Stomach (tissue), 19 donors: ENCODE measurements at places on chromosomes 12 and 14. TPM values are rescaled to one million over a fixed set of nuclear protein-coding genes. Genes with fewer than 3 reads are reported as not detected.

Gene MMP17
- polyA plus RNA-seq, result 2.7 TPM

Gene AICDA
- polyA plus RNA-seq, result not detected

DNA sequence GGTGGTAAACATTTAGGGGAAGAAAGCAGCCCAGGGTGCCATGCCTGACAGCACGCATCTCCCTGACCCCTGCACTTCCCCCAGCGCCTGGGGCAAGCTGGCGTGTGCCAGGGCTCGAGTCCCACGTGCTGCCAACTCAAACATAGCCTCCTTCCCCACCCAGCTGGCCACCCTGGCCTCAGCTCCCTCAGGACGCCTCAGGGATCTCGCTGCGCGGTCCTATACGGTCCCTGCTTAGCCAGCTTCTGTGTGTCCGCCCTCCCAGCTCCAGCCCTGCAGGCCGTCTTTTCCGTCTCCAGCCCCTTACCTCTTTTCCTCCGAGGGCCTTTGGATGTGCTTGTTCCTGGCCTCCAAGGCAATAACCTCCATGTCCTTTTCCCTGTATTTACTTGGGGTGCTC is 71.0 kb downstream of the TESC start:
- DNase-seq, result peak; percentile 40

DNA sequence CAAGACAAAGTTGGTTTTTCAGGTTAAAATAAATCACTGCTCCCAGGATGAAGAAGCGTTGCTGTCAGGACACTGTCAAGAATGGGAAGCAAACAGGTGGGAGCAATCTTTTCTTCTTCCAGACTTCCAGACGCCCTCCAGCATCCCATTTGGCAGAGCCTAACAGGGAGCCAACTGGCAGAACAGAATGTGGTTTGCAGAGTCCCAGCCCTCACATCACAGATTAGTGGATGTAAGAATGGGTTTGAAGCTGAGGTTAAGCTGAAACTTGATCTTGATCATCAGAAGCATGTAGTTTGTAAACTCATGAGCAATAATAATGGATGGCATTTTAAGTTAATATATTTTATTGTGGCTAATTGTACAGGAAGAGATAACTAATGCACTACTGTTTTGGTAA is 636.4 kb downstream of the SLC6A15 start:
- DNase-seq, result no peak

DNA sequence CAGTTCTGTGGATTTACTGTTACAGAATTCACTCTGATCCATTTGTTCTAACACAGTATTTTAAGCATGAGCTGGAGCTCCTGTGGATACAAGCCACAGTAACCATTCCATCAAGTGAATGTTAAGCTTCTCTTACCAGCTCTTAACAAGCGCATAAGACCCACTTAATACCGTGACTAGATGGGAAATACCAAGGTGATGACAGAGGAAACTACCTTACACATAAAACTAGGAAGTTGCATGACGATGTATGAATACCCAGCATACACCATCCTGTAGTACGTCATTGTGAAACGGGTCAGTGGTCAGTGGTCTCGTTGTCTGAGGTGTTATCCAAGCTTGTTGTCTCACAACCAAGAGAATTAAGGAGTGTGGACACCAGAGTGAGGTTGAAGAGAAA is 2.0 kb upstream of the GALC start:
- no peak for DNase-seq

GRCh38 chr14:54783660-54784015 is 119.0 kb downstream of the GCH1 start:
- DNase-seq, result no peak

DNA sequence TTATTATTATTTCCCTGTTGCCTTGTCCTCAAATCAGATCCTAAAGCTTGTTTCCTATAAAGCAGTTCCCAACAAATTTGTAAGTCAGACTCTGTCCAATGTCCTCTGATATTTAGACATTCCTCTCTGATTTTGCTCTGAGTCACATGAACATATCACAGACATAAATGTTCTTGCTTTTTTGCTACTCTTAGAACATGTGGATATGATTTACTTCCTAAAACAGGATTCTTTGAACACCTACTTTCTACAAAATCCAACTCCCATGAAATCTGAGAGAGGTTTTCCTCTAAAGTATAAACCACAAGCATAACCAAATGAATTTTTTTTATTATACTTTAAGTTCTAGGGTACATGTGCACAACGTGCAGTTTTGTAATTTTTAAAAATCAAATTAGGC is 181.3 kb upstream of the SLC38A2 start:
- DNase-seq, result no peak

DNA sequence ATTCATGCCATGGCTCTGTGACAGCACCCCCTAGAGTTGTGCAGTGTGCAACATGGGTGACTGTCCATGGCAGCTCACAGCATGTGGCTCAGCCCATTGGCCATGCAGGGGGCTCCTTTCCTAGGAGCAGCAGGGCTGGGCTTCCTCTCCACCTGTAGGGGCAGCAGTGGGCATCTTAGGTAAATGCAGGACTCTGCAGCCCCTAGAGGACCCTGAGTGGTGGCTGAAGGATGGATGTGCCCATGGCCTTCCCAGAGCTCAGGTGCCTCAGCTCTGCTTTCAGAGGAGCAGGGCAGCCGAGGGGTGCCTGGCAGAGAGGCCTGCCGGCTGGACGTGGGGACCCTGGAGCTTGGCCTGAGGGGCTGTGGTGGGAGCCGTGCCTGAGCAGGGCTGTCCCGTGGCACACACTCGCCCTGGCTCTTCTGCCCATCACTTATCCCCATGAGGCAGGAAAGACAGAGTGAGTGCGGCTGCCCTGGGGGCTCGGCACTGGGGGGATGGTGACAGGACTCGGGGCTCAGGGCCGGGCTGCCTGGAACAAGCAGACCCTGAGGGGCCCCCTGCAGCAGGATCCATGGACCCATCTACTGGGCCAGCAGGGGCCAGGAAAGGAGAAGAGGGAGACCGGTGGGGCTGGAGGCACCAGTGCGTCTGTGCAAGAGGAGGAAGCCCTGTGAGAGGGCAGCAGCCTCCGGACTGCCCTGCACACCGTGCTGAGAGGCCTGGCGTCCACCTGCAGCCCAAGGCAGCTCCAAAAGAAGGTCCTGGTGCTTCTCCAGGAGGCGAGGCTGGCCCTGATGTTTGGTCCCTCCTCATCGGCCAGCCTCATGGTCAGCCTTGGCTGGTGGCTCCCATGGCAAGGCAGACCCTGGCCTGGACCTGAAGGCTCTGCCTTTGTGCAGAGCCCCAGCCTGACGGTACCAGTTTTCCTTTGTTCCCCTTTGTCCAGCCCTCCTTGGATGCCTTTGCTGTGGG is 7.6 kb downstream of the ADSS1 start:
- DNase-seq, result no peak

GRCh38 chr14:49584058-49584457 is 2.1 kb downstream of the RPS29 start:
- DNase-seq, result no peak

DNA sequence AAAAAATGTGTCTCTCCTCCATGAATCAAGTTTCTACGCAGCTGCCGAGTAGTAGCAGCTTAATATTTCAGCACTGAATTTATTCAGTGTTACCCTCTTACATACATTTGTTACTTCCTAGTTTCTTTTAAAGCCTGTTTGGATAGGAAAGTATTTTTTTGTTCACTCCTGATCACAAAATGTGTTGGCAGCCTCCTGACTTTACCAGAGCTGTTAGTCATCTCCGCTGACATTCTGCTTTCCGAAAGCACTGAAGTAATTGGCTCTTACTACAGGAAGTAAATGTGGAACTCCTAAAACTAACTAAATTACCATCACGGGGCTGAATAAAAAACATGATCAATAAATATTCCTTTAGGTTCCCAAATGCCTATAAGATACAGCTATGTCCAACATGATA is 225.5 kb downstream of the EPS8 start:
- peak; percentile 61 for DNase-seq

- DNase-seq, result no peak
Observed at GRCh38 chr14:24149302-24149969, 2.1 kb downstream of the RNF31 start.
